ENCODE measurements at places on chromosomes 3 and 15. TPM values are rescaled to one million over a fixed set of nuclear protein-coding genes. Genes with fewer than 3 reads are reported as not detected.

GRCh38 chr15:100771746-100772145 lies 107.9 kb upstream of the ALDH1A3 start:
- DNase-seq, result no peak

DNA sequence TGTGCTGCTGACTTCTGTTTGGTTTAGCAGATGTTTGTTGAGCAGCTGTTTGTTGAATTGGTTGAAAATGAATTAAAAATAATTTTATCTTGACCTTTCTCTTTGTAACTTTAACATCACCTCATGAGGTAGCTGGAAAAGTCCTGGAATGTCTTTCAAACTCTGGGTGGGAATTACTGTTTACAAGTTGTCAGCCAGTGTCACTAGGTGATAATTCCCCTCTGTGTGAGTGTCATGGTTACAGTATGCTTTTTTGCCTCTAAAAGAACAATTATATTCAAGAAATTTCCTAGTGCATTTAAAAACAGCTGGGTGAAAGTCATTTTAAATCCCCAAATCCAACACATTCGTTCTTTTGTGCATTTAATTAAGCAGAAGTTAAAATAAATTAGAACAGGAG lies 113.2 kb downstream of the PTPRG start:
- DNase-seq, result no peak

DNA sequence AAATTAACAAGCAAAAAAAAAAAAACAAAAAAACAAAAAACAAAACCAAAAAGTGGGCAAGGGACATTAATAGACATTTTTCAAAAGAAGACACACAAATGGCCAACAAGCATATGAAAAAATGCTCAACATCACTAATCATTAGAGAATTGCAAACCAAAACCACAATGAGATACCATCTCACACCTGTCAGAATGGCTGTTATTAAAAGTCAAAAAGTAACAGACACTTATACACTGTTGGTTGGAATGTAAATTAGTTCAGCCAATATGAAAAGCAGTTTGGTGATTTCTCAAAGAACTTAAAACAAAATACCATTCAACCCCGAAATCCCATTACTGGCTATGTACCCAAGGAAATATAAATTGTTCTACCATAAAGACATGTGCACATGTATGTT lies 222.4 kb upstream of the CD96 start:
- no peak for DNase-seq

GRCh38 chr3:138609898-138610266 lies 1.3 kb downstream of the FAIM start:
- DNase-seq, result no peak

DNA sequence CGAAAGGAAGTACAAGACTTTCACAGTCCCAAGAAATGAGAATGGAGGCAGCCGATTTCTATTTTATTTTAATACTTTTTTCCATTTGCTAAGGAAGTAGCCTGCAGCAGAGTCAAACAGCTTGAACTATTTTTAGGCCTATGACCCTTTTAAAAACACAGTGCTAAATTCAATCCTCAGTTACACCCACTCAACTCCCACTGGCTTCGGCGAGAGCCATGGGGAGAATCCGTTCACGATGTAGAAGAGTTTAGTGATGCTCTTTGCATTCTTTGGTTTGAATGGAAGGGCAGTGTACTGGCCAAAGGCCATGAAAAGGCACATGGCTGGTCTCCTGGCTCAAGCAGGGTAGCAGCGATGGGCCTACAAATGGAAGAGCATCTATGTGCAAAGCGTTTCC lies 343.5 kb downstream of the FOXP1 start:
- DNase-seq, result no peak

DNA sequence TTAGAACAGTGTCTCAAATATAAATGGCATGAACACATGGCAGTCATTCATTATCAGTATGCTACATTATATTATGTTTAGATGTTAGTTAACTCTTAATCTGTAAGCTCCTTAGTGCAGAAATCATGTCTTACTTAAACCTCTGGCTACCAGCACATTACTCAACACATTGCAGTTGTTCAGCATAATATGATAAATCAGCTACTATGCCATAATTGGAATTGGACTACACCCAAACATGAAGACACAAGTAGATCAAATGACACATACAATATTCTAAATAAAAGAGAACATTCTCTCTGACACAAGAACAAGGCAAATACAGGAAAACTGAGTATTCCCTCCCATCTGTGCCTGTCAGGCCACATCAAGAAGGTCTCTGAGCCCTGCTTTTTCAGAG lies 116.1 kb downstream of the PCCB start:
- no peak for DNase-seq

- DNase-seq, result no peak
These were observed 300.2 kb upstream of the CNTN6 start for GRCh38 chr3:792630-793029.

CPB1 gene
- total RNA-seq, result 38.9 TPM

DNAH1 gene
- total RNA-seq, result 6.7 TPM

MED12L gene
- total RNA-seq, result 0.16 TPM

TMEM108 gene
- 0.93 TPM for total RNA-seq

SPESP1 gene
- 0.93 TPM for total RNA-seq

SNTN gene
- total RNA-seq, result not detected

Data from omental fat pad (tissue), 4 donors.